ENCODE measurements at places on chromosomes 11 and 22.
A peak's percentile ranks its signal among the peaks of the same experiment; 100 is the strongest.

DNA sequence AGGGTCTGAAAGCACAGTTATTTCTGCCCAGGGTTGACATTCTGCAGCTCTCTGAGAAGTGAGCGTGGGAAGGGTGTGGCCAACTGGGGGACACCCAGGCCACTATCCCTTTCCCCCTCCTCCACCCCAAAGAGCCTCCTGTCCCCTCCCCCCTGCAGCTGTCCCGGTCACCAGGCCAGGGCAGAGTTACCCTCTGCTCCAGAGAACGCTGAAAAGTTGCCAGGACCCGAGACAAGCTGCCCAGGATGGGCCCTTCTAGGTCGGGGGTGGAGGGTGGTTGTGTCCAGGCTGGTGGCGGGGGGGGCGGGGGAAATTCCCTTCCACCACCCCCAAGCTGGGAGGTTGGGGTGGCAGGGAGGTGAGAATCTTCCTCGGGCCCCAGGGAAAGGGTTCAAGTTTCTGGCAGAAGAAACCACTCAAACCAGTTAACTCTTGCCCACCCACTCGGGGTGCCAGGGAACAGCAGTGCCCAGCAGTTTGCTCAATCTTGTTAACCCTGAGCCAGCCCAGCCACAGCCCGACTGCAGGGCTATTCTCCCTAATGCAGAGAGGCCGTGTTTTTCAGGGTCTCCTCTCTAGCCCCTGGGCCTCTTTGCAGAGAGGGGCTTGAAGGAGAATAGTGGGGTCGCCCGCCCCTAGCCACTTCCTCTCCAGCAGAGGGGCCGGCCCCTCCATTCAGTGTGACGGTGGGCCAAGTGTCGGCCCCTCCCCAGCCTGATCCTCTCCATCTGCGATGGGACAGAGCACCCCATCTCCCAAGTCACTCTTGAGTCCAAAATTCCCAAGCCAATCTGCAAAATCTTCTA, 697 bp downstream of the LGALS1 start:
- DNase-seq = peak; percentile 45

DNA sequence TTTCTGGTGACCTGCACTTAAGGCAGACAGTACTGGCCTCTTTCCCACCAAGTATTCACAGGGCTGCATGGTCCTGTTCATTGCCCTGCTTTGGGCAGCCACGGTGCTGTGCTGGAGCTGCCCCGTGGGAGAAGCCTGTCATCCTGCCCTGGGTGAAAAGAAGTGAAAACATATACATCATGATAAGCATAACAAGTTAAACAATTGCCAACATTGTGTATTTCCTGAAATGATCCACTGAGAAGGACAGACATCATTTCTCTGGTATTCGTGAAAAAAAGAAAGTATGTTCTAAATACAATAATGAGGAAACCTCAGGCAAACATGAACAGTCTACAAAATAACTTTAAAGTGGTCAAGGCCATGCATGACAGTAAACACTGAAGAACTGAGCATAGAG, 393.1 kb downstream of the TMEM135 start:
- no peak for DNase-seq

DNA sequence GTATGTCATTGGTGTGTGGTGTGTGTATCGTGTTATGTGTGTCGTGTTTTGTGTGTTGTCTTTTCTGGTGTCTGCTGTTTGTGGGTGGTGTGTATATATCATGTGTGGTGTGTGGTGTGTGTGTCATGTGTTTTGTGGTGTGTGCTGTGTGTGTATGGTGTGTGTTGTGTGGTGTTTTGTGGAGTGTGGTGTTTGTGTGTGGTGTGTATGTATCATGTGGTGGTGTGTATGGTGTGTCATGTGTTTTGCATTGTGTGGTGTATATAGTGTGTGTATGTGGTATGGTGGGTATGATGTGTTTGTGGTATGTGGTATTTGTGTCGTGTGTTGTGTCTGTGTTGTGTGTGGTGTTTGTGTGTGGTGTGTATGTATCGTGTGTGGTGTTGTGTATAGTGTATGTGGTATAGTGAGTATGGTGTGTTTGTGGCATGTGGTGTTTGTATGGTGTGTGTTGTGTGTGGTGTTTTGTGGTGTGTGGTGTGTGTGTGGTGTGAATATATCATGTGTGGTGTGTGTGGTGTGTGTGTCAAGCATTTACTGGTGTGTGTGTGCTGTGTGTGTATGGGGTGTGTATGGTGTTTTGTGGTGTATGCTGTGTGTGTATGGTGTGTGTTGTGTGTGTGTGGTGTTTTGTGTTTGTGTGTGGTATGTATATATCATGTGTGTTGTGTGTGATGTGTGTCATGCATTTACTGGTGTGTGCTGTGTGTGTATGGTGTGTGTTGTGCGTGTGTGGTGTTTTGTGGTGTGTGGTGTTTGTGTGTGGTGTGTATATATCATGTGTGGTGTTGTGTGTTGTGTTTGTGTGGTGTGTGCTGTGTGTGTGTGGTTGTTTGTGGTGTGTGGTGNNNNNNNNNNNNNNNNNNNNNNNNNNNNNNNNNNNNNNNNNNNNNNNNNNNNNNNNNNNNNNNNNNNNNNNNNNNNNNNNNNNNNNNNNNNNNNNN, 12.7 kb downstream of the PIM3 start:
- no peak for DNase-seq

DNA sequence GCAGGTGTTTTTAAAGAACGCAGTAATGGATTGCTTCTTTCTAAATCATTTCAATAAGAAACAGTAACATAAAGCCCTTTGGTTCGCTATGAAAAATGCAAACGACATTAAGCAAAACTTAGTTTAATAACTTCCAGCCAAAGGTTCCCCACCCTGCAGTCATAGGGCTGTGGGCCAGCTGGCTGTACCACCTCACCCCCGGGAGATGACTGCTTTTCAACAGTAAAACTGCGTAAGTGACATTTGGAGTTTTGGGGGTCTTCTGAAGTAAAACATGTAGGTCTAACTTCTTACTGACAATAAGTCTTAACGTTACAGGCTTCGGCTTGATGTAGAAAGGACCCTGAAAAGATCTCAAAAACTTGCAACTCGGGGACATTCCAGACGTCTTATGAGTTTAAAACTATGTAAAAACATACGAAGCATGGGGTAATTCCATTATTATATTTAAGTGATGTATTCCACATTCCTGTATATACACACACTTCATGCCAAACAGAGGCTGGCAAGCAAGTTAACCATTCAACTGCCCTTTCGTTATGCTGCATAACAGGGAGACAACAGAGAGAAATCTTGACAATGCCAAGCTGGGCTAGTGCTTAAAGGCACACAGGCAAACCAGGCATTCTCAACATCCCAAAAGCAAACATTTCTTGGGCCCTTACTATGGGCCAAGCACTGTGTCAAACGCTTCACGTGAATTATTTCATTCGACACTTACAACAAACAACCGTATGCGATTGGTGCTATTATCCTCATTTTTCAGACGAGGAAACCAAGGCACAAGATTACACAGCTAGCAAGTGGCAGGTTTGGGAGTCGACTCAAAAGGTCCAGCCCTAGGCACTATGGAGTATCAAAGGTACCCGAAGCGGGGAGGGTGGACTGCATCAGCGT, 1.2 kb downstream of the MRTFA start:
- DNase-seq = no peak

DNA sequence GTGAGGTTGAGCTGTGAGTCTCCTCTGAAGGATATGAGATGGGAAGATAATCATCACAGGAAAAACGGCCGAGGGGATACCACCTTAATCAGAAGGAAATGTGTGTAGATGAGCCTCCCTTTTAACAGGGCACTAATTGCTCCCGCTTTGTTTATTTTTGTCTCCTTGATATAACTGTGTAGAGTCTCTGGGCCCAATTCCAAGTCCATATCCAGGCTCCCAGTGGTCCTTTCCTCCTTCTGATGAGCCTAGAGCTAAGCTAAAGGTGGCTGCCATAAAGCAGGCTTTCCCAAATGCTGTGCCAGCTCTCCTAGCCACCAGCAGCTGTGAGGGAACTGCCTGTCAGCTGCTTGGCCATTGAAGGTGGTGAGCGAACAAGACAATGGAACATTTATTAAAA, 17.1 kb upstream of the CCDC90B start:
- DNase-seq = no peak

- no peak for DNase-seq
Measured at GRCh38 chr11:81112718-81113117, 1620.9 kb downstream of the FAM181B start.

DNA sequence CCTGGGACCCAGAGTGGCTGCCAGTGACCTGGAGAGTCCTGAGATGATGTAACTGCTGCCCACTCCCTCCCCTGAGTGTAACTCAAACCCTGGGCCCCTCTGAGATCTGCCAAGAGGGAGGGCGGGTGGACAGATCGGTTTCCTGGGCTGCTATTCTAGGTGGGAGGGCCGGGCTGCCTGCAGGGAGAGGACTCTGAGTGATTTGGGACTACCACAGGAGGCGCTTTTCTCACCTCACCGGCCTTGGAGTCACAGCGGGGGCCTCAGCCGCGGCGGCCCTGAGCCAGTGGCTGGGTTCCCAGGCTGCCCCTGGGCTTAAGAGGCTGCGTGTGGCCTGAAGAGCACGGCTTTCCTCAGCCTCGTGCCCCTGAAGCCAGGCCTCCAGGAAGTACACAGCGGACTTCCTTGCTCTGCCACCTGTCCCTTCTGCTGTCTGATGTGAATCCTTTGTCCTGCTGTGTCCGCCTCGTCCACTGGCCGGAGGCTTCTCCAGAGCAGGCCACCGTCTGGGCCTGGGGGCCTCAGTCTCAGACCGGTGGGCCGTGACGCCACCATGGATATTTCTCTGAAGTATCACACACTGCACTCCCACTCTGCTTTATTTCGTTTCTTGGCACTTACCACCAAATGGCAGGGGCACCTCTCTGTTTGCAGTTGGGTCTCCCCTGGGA, 11.5 kb downstream of the RELT start:
- peak; percentile 67 for DNase-seq

DNA sequence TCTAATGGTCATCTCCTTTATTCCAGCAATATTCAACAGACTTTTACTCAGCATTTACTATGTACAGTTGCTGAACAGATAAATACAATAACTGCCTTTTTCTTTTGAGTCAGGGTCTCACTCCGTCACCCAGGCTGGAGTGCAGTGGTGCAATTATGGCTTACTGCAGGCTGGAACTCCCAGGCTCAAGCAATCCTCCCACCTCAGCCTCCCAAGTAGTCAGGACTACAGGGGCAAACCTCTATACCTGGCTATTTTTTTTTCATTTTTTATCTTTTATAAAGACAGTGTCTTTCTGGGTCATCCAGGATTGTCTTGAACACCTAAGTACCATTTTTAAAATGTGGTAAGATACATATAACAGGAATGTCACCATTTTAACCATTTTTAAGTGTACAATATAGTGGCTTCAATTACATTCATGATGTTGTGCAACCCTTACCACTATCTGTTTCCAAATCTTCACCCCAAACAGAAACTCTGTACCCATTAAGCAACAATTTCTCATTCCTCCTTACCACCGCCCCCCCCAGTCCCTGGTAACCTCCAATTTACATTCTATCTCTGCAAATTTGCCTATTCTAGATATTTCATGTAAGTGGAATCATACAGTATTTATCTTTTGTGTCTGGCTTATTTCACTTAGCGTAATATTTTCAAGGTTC, 67.8 kb downstream of the MIAT start:
- DNase-seq = no peak

DNA sequence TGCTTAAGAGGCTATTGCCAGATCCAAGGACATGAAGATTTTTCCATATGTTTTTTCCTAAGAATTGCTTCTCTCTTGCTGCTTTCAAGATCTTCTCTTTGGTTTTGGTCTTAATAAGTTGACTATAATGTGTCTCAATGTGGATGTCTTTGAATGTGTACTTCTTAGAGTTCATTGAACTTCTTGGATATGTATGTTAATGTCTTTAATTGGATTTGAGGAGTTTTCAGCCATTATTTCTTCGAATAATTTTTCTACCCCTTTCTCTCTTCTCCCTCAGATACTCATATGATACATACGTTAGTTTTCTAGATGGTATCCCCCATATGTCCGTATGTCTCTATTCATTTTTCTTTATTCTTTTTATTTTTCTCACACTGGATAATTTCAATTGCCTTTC, 13.2 kb downstream of the CABIN1 start:
- DNase-seq = no peak

- DNase-seq = no peak
Measured at GRCh38 chr11:15594607-15595006, 479.9 kb downstream of the INSC start.

- no peak for DNase-seq
Measured at GRCh38 chr11:30446520-30446919, 123.6 kb downstream of the ARL14EP start.

DNA sequence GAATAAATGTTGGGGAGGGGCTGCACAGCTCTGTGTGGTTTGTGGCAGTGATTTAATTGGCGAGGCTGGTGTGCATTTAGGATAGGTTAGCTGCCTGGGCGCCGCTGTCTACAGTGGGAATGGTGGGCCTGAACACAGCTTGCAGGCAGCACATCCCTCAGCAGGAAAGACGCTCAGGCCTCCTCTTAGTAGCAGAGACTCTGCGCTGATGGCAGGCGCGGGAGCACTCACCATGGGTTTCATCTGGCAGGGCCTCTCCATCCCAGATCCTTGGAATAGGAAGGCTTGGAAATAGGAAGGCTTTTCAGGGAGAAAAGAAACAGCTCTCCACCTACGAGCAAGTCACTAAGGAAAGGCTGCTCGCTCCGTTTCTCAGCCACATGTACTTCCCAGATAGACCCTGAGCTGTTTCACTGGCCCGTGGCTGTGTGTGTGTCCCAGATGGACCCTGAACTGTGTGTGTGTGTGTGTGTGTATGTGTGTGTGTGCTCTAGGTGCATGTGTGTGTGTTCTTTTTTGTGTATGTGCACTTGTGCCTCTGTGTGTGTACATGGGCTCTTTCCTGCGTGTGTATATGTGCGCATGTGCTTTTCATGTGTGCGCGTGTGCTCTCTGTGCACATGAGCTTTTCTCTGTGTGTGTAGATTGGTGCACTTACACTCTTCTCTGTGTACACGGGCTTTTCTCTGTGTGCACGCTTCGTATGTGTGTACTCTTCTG, 144.0 kb downstream of the TBC1D22A start:
- DNase-seq = no peak

DNA sequence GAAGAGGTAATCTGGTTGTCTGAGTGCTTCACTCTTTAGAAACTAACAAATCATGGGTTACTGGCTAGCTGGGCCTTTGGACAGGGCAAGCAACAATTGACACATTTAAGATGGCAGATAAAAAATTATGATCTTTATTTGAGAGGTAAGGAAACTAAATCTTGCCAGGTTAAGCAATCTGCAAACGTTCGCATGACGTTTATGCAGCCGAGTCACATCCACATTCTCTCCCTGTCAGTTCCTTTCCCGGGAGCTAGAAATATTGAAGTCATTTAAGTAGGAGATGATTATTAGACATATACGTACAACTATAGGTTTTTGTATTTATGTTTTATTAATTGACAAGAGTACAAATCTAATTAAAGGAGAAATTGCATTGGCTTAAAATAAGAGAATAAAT, 57.4 kb upstream of the RCN1 start:
- DNase-seq = no peak

GRCh38 chr11:8871171-8871775, 39.7 kb upstream of the AKIP1 start:
- peak; percentile 65 for DNase-seq

Measured in upper lobe of left lung (tissue), 6 donors.